ENCODE measurements at places on chromosomes 1 and 21.
A peak's percentile ranks its signal among the peaks of the same experiment; 100 is the strongest.

- no peak for DNase-seq
Measured at GRCh38 chr1:166988974-166989515, at the start of gene MAEL. Gene MAEL (plus strand): TSS chr1:166989280. CDS start chr1:166989353, 73 bp downstream.

GRCh38 chr21:46597896-46598343, 7.0 kb downstream of the S100B start:
- no peak for DNase-seq

GRCh38 chr21:14763695-14764064, 217.6 kb upstream of the SAMSN1 start:
- DNase-seq: no peak

DNA sequence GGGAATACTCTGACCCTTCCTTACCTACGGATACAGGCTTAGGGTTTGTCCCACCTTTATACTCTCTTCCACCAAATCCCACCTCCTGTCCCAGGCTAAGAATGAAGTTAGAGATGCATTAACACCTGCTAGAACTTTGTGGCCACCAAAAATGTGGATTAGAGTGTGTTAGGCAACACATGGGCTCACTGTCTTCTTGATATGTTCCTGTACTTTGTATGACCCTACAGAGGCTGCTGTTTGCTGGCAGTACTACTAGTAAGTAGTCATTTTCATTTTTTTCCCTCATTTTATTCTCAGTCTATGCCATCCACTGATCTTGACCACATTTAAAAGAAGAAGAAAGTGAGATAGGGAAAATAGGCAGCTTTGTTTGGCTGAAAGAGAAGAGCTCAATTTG, 21.0 kb upstream of the TMEM39B start:
- DNase-seq: no peak

DNA sequence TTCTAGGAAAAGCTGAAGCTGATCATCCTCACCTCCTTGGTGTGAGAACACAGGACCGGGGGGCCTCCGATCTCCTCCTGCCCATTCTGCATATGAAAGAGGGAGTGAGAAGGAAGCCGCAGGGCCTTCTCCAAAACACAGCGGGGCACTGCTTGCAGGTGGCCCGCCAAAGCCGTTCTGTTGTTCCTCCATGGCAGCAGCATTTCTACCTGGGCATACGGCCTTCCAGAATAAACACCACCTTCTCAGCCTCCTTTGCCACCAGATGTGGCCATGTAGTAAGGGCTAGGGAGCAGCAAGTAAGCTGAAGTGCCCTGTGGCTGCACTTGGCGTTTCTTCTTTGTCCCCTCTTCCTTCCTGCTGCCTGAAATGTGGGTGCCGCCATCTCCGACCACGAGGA, 214.9 kb downstream of the TOMM20 start:
- DNase-seq: no peak

DNA sequence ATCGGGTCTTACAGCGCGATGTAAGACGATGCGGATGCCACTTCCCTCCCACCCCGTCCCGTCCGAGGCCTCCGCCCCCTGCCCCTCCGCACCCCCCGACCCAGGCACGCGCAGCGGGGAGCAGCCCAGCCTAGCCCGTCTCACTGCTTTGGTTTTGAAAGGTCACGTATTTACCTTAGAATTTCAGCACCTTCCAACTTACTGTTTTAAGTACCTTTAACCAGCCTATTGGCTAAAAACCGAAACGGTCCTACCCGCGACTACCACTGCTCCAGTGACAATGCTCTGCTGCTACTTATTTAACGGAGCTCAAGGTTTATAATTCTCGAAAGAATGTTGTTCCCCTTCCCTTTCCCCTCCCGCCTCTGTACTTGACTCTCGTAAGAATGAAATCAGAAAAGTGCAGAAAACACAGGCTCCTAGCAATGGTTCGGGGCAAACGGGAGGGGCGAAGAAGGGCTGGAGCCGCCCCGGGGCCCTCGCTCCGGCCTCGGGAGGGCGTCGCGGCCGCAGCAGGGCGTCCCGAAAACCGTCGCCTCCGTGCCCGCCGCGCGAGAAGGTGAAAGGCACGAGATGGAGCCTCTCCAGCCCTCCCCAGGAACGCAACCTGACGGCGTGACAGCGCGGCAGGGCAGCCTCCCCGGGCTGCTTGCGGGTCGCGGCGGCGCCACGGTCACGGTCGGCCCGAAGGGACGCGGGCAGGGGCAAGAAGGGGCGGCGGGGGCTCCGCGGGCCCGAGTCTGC, 667 bp downstream of the TMEM50B start:
- DNase-seq: peak; percentile 42

GRCh38 chr1:177287270-177287669, 116.5 kb downstream of the BRINP2 start:
- DNase-seq: no peak

DNA sequence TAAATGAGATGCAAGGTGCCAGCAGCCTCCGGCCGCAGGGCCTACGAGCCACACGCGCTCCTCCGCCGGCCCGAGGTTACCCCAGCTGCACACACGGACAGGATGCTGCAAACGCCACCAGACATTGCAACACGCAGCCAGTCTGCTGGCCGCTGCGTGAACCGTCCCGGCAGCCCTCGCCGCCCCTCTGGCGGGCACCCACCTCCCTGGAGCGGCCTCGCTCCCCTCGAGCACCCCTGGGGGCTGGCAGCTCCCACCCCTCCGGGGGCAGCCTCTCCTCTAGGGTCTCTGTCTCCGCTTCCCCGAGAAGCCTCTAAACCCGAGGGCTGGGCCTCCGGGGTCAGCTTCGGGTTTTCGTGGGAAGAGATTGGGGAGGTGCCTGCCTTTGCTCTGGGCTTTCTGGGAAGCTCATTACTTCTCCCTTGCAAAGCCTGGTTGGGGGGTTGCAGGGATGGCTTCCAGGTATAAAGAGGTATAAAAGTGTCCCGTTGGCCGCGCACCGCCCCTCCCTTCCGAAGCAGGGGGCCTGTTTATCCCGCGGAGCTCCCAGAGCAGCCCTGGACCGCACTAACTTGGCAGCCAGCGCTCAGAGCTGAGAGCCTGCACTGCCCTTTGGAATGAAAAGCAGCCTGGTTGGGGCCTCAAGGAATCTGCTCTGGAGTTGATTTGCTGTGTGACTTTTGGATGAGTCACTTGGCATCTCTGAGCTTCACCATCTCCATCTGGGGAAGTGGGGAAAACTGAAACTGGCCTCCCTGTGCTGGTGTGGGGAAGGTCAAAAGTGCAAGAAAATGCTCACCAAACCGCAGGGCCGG, 21.8 kb downstream of the DHRS3 start:
- DNase-seq: peak; percentile 95

DNA sequence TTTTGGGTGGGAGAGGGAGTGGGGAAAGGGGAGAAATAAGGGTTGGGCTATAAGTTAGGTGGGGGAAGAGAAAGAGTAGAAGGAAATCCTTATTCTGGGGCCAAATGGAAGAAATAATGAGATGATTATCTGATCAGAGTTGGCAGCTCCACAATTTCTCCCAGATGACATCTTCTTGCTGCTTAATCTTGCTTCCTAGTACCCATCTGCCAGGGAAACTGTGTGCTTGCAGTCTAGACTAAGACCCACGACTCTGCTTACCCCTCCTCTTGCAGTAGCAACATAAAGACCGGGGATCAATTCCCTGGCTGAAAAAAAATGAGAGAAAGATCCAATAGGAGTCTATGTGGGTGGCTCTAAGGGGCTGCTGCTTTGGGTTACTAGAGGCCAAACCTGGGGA, 95.6 kb downstream of the PAPPA2 start:
- no peak for DNase-seq

DNA sequence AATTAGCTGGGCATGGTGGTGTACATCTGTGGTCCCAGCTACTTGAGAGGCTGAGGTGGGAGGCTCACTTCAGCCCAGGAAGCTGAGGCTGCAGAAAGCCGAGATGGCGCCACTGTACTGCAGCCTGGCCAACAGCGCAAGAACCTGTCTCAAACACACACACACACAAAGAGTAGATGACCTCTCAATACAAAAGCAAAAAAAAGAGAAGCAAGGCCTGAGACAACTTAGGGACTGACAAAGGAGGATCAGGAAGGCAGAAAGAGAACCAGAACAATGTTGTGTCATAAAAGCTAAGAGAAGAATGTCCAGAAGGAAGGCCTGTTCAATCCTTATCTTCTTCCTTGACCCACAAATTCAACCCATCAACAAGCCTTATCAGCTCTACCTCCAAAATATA, 18.5 kb downstream of the WASF2 start:
- DNase-seq: no peak

DNA sequence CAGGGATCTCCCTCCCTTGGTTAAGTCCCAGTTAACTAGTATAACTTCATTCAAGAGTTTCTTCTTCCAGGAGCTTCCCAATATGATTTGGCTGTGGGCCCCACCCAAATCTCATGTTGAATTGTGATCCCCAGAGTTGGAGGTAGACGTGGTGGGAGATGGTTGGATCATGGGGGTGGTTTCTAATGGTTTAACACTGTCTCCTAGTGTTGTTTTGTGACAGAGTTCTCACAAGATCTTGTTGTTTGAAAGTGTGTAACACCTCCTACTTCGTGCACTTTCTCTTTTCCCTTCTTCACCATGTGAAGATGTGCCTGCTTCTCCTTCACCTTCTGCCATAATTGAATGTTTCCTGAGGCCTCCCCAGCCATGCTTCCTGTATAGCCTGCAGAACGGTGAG, 251.8 kb upstream of the FGGY start:
- DNase-seq: no peak

GRCh38 chr1:91622616-91623015, 122.0 kb downstream of the CDC7 start:
- DNase-seq: no peak

GRCh38 chr1:204650911-204651570, 34.5 kb downstream of the LRRN2 start:
- no peak for DNase-seq

GRCh38 chr21:29157080-29157479, 26.6 kb downstream of the MAP3K7CL start:
- no peak for DNase-seq

GRCh38 chr1:59178339-59179187, 118.3 kb upstream of the FGGY start:
- DNase-seq: peak; percentile 34

DNA sequence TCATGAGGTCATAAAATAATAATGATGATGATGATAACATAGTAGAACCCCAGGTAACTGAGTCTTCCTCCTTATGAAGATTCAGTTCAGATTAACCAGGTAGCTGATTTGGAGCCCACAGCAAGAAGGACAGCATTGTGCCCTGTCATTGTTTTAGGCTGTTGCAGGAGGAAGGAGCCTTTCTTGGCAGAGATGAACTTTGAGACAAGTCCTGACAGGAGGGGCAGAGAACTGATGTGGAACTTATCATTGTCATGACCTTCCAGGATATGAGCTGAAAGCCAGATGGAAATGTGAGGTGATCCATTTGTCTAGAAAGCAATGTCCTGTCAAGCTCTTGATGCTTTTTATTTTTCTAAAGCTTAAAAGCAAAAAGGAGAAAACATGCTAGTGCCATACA, 132.6 kb upstream of the COA6 start:
- DNase-seq: no peak

GRCh38 chr1:48735796-48736195, 40.9 kb downstream of the BEND5 start:
- DNase-seq: no peak

GRCh38 chr1:233015965-233016364, 65.6 kb downstream of the NTPCR start:
- no peak for DNase-seq

DNA sequence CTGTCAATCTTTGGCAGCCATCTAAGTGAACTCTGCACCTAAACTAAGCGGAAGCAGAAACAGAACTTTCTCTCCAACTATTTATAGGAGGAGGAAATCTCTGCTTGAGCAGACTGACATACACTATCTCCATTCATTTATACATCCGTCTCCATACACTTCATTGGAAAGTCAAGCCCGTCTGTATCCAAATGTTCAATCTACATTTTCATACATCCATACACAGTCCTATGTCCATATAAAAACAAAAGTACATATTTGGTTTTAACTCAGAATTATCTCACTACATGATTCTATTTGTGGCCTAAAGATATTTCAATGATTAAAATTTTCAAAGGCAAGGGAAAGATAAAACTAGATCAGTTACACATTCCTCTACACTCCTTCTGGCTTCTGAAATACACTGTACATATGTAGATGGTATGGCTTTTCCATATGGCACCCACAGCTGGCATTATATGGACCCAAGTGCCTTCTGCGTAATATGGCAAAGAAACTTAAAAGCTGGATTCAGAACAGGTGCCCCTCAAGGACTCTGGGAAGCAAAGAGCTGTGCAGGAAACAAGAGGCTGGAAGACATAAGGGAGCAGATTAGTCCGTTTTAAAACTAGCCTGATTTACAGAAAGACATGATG, 35.5 kb downstream of the ILDR2 start:
- no peak for DNase-seq

DNA sequence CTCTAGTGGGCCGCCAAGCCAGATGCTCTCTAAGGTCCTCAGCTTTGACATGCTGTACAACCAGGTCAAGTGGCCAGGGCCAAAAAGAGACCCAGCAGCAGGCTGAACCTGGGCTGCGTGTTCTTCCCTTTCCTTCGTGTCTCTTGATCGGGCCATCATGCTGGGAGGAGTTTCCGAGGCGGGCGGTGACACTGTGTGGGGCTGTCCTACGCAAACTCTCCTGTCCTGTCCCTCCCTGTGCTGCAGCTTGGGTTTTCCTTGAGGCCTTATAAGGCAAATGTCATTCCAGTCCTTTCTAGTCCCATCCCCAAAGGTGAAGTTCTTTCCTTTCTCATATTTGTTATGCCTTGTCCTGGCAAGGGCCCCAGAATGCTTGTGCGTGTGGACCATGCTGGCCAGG, 56.7 kb downstream of the ARHGEF10L start:
- no peak for DNase-seq

GRCh38 chr1:54254055-54254454, 54.1 kb downstream of the MRPL37 start:
- DNase-seq: peak; percentile 43

DNA sequence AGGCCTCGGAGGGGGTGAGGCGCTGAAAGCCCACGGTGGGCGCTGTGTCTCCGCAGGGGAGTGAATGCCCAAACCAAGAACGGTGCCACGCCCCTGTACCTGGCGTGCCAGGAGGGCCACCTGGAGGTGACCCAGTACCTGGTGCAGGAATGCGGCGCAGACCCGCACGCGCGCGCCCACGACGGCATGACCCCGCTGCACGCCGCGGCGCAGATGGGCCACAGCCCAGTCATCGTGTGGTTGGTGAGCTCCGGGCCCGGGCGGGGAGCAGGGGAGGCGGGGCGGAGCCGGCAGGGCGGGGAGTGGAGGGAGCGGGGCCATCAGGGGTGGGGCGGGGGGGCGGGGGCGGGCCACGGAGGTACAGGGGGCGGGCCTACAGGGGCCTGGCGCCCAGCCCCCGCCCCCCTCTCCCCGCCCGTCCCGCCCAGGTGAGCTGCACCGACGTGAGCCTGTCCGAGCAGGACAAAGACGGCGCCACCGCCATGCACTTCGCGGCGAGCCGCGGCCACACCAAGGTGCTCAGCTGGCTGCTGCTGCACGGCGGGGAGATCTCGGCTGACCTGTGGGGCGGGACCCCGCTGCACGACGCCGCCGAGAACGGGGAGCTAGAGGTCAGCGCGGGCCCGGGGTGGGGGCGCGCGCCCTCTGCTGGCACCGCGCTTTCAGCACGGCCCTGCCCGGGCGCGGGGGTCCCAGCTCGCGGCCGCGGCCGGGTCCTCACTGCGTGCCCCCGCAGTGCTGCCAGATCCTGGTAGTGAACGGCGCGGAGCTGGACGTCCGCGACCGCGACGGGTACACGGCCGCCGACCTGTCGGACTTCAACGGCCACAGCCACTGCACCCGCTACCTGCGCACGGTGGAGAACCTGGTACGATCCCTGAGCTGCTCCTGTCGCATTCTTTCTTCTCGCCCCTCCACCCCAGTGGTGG, 15.9 kb downstream of the ESPN start:
- DNase-seq: peak; percentile 49

GRCh38 chr21:36377391-36377842, 7.8 kb upstream of the CHAF1B start:
- no peak for DNase-seq

Measured in EL (cell line).